CD4-positive, alpha-beta T cell treated with Interleukin-17A for 4 hours (primary cell): ENCODE measurements at places on chromosomes 5 and 9.

- DNase-seq: no peak
These were observed 32.4 kb upstream of the PIP5K1B start for GRCh38 chr9:68672625-68673024.

GRCh38 chr5:150144246-150144801 lies 11.3 kb downstream of the PDGFRB start:
- DNase-seq: no peak

GRCh38 chr5:94196953-94197352 lies 421.5 kb downstream of the KIAA0825 start:
- no peak for DNase-seq

GRCh38 chr5:40871177-40871576 lies 30.0 kb downstream of the CARD6 start:
- no peak for DNase-seq

DNA sequence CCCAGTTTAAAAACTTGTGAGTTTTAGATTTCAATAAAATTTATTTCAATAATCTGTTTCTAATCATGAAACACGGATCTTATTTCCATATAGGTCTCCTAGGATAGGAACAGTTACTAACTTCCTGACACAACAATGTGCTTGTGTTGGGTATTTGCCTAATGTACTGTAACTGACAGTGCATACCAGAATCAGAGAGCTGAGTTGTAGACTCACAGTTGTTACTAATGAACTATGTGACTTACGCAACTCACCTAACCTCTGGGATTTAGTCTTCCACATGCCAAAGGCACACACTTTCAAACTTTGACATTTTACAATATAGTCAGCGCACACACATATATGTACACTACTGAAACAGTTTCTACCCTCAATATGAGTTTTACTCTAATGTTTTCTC lies 77.7 kb downstream of the HOMER1 start:
- no peak for DNase-seq

DNA sequence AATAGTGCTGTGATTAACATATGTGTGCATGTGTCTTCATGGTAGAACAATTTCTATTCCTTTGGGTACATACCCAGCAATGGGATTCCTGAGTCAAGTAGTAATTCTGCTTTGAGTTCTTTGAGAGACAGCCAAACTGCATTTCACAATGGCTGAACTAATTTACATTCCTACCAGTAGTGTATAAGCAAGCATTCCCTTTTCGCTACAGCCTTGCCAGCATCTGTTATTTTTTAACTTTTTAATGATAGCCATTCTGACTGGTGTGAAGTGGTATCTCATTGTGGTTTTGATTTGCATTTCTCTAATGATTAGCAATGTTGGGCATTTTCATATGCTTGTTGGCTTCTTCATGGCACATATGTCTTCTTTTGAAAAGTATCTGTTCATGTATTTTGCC lies 308.5 kb downstream of the ARRDC3 start:
- DNase-seq: no peak

GRCh38 chr5:117455236-117456233 lies 880.9 kb upstream of the SEMA6A start:
- DNase-seq: peak; percentile 2

DNA sequence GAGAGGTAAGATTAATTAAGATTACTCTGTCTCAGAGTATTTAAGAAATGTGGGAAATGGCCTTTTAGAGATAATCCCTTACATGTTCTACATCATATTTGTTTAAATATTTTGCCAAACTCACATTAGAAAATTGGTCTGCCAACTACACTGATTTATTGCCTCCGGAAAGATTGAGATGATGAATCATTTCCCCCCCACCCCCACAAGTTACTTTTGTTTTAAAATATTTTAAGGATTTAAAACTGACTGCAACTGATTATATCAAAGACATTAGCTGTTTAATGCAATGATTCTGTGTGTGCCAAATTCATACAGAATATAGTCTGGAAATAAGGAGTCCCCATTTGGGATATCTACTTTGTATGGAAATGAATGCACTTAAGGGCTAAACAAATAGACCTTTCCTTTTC lies 674.4 kb downstream of the PRR16 start:
- DNase-seq: no peak

DNA sequence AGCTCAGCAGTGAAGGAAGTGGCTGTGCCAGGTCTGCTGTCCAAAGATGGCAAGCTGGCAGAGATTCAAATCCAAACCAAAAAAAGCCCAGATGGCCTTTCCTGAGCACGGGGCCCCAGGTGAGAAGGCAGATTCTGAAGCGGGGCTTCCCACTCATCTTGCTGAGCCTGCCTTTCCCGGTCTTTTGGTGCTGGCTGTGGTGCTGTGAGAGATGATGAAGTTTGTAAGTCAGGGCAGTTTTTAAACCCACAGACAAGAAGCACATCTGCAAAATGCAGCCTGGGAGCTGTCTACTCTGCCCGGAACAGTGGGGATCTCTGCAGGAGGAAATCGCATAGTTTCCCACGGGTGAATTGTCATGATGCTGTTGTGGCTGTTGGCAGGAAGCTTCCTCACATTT lies 85.0 kb upstream of the IRX4 start:
- no peak for DNase-seq

DNA sequence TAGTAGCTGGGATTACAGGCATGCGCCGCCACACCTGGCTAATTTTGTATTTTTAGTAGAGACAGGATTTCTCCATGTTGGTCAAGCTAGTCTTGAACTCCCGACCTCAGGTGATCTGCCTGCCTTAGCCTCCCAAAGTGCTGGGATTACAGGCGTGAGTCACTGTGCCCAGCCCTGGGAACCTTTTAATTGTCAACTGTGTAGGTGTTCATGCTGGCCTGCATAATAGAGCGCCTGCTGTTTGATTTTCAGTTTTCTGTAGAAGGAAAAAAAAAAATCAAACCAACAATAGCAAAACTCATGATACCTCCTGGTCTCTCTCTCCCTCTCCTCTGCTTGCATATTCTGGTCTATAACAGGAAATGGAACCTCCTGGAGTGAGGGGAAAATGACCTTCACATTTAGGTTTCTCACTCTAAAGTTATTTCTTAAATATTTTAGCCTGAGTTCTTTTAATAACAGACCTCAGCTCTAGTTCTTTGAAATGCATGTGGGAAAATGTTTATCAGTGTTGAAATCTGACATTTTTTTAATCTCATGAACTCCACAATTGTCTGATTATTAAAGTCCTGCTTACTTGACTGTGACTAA lies 51.7 kb downstream of the EXOSC2 start:
- no peak for DNase-seq

DNA sequence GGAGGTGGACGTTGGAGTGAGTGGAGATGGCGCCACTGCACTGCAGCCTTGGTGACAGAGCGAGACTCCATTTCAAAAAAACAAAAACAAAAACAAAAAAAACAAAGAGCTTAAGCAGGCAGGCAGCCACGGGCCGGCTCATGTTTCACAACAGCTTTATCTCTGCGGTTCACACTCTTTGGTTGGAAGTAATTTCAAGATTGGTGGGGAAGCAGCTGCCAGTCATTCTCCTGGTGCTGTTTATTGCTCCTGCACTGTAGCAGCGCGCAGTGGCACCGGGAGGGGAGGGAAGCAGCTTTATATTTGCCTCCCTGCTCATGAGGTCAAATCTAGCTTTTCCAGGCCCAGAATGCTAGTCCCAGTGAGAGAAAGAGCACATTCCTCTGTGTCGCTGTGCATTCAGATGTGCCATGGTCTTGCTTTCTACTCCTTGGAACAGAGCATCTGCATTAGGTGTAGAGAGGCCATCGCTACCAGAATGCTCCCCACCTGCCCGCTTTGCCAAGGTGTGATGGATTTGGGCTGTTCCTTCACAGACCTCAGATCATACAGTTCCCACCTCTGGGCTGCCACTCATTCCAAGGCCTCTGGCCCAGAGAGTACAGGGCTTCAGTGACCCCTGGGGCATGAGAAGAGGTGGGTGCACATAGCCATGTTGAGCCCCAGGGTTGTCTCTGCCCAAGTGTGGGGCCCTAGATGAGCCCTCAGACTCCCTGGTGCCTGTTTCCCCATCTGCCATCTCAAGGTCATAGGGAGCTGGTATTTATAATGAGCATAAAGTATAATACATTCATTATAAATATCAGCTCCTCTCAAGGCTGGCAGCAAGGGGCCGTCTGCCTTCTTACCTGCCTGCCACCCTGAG lies 270.4 kb downstream of the MED10 start:
- DNase-seq: no peak

DNA sequence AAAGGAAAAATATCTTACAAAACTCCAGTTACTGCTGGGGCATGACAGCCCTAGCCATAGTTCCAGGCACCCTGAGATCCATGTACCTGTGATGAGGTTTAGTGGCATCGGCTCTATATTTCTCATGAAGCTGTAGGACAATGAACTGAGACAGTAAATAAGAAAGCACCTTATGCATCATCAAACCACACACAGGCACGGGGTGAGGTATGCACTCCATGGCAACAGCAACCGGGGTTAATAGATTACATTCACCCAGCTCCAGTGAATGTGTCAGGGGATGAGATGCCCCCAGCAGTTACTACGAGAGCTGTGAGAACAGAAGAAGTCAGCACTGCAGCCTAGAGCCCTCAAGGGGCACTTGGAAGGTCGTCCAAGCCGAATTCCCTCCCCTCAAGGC lies 162.0 kb upstream of the S1PR3 start:
- DNase-seq: no peak

- no peak for DNase-seq
These were observed 8.9 kb upstream of the LNPEP start for GRCh38 chr5:96927008-96927407.

DNA sequence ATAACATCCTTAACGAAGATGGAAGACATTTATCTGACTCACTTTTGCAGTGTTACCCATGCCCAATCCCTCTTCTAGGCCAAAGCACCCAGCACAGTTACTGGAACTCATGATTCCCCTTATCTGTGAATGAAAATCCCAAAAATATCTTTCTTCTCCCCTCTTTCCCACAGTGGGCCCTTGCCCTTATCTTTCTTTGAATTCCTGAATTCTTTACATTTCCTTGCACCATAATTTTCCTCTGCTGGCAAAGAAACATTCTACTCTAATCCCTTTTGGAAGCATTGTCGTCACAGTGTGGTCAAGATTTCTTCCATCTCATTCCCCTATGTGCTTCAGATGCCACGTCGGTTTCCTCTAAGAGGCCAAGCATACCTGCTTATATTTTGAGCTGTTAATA lies 135.9 kb upstream of the LIFR start:
- no peak for DNase-seq

- DNase-seq: no peak
These were observed 430 bp upstream of the MAPKAP1 start for GRCh38 chr9:125707472-125707804.

GRCh38 chr5:22852807-22853660 lies at the start of gene CDH12:
TSS of gene CDH12 (minus strand) at chr5:22853344.
- DNase-seq: no peak

DNA sequence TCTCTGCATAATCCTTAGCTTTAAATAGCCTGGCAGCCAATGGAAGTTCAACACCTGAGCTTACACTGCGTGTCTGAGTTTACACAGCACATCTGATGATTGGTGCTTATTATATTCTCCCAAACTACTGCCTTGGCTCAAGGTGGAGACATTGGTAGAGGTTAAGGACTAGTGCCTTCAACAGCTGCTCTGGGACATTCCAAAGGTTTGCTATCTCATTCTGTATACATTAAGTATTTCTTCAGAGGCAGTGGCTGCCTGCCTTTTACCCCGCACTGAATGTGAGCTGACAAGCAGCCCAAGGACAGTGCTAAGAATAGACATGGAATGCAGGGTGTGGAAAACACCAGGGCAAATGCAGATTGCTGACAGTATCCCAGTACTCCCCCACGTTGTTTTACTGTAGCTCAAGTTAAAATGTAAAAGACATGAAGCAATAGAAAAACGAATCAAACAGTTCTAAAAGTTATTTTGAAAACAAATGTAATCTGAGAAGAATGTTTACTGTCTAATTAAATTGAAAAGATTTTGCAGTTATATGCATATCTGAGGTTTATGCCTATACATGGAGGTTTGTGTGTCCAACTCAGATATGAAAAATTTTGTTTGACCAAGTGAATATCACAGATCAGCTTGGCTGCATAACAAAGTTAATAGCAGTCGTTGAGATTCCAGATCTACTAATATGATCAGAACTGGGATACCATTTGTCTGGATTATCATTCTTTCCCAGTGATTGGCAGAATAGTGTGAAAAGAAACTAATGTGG lies 1.8 kb downstream of the HSPB3 start:
- DNase-seq: no peak

GRCh38 chr9:34653151-34654072 lies 1.4 kb downstream of the IL11RA start:
- no peak for DNase-seq

- DNase-seq: no peak
These were observed 175.1 kb downstream of the HCN1 start for GRCh38 chr5:45521067-45521466.

GRCh38 chr5:67934976-67935375 lies 280.6 kb upstream of the PIK3R1 start:
- no peak for DNase-seq

- DNase-seq: peak; percentile 19
These were observed 2.3 kb upstream of the SMIM33 start for GRCh38 chr5:139468421-139468931.

- no peak for DNase-seq
These were observed 9.3 kb downstream of the HAVCR1 start for GRCh38 chr5:157049605-157050004.

GRCh38 chr9:134601764-134602163 lies 39.8 kb upstream of the COL5A1 start:
- DNase-seq: no peak

- no peak for DNase-seq
These were observed 34.6 kb upstream of the NEK6 start for GRCh38 chr9:124222918-124223720.

DNA sequence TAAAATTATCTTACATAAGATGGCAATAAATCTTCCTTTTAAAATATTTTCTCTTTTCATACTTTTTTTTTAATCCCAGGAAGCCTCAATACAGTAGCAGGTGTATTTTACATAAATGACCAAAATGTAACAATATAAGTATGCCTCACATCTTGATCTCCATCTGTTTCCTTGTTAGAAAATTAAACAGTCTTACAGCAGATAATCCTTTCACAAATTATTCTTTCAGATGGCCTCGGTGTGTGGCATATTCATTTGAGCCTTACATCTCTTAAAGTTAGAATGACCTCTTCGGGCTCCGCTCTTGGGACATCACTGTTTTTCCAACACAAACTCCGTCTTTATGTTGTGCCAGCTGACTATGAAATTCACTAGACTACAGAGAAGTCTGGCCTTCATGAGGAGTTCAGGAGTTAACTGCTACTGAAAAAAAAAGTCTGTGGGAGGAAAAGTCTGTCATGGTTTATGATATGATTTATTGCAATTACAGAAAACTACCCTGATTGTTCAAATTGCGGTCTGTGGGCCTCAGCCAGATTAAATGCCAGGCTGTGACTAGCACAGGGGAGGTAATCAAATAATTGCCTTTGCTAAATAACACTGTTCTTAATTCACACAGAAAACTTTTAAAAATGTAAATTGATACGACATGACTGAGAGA lies 292.9 kb upstream of the PUM3 start:
- DNase-seq: no peak

- DNase-seq: no peak
These were observed 211.2 kb downstream of the NXNL2 start for GRCh38 chr9:88746029-88746742.

GRCh38 chr9:81824802-81825730 lies 103.2 kb upstream of the SPATA31D4 start:
- no peak for DNase-seq

GRCh38 chr5:59757442-59757841 lies 136.1 kb downstream of the PDE4D start:
- no peak for DNase-seq

GRCh38 chr9:14111696-14112095 lies 202.2 kb downstream of the NFIB start:
- DNase-seq: no peak
